GM12864 (cell line): ENCODE measurements at places on chromosomes 7 and 10.

GRCh38 chr7:85688712-85689111, 501.9 kb upstream of the SEMA3D start:
- DNase-seq = no peak

GRCh38 chr7:108234971-108235450, 104.8 kb upstream of the LAMB4 start:
- no peak for DNase-seq

- DNase-seq = no peak
Measured at GRCh38 chr7:37074370-37074769, 350.1 kb upstream of the AOAH start.

DNA sequence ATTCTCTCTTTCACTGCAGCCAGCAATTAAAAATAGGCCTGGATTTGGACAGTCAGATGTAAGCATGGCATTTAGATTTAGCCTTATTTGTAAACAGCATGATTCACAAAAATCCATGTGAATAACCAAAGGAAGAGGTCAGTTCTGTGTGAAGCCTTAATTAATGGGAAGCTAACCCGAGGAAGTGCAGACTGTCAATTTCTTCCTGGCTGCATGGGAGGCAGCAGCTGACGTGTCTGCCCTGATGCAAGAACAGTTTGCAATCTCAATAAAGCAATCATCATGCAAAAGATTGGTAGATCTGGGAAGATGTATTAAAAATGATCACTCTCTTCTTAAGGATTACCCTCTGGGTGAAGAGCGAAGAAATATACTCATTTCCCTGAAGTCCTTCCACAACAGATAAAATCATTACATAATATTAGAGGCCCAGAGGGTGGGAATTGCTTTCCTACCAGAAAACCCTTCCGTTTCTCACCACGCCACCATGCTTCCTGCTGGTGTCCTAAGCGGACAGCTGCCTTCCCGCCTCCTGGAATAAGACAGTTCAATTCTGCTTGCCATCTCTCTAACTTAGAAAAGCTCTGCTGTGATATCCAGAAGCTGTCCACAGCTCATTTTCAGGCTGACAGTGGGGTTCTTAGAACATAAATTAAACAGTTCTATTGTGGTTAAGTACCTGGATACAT, 526.7 kb upstream of the NRP1 start:
- no peak for DNase-seq

DNA sequence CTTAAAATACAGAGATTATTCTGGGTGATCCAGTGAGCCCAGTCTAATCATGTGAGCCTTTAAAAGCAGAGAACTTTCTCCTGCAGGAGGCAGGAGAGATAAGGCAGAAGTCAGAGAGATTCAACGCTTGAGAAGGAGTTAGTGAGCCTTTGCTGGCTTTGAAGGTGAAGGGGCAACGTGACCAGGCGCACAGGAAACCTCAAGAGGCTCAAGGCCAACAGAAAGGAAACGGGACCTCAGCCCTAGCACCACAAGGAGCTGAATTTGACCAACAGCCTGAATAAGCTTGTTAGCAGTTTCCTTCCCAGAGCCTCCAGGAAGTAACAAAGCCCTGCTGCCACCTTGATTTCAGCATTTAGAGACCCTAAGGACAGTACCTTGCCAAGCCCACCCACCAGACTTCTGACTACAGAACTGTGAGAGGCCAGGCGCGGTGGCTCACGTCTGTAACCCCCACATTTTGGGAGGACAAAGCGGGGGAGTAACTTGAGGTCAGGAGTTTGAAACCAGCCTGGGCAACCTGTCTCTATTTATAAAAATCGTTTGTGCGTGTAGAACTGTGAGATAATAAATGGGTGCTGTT, 87.3 kb upstream of the KAT6B start:
- DNase-seq = peak; percentile 91

DNA sequence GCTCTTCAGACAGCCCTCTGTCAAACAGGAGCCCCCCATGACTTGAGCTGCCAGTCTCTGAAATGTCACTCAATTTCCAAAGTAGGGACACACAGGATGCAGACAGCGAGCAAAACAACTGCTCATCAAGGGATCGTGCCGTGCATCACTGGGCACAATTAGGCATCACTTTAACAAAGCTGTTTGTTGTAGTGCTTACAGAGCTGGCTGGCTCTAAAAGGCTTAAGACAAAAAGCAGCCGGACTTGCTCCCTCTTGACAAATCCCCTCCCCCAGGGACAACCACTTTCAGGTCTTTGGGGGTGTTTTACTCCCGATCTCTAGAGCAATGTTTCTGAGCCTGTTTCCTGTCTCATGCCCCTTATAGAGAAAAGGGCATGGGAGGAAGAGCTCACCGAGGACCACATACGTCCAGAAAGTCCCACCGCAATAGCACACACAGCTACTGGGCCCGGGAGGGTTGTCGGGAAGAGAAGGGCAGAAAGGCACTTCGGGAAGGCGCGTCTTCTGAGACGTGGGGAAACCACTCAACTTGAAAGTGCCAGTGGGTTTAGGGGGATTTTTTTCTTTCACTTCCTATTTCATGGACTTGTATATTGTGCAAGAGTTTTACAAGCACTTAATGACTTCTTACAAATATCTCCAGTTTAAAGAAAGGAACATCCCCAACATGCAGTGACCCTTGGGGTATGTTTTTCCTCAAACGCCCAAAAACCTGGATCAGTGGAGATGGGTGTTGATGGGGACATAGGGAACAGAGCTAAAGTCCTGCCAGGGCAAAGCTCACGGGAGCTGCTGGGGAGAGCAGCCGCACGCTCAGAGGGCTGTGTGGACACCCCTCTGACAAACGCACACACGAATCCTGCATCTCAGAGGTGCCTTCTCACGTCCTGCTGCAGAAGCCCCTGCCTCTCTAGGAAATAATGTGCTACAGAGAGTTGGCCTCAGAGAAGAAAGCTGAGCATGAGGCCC, 27.1 kb downstream of the LRRC20 start:
- peak; percentile 82 for DNase-seq

DNA sequence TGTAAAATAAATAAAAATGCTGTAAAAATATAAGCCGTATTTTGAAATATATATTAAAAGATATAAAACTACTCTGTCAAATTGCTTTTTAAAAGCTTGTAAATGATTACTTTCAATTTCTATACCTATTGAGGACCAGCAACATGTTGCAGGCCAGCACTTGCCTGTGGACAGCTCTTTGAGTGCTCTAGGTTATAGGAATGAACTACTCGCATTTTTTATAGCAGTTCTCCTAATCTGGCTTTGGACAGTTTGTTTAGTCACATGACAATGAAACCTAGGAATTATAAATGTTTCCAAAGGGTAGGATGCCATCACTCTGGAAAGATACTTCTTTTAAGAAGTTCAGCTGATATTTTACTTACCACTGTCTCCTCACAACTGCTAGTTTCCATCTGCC, 117.7 kb upstream of the PTPRZ1 start:
- DNase-seq = no peak

DNA sequence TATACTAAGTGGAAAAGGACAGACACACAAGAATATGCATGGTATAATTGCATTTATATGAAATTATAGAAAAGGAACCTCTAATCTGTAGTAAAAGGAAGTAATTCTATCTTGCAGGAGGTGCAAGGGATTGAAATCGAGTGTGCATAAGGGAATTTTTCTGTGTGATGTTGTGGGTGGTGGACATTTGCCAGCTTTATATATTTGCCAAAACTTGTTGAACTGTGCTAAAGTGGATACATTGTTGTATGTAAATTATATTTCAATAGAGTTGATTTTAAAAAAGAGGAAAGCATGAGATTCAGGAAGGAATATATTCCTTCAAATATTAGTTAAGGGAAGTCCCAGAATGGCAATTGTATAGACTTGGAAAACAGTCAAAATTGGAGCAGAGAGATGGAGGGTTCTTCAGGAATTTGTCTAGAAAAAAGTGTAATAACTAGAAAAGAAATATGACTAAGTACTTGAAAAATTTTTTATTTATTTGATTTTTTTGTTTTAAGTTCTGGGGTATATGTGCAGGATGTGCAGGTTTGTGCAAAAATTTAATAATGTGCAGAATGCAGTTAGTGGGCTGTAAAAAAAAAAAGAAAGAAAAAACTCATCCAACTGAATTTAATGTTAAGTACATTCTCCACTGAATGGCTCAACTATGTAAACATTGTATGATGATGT, 96.1 kb downstream of the ARL4A start:
- DNase-seq = no peak

GRCh38 chr7:22138106-22138505, 192.4 kb upstream of the CDCA7L start:
- DNase-seq = no peak

DNA sequence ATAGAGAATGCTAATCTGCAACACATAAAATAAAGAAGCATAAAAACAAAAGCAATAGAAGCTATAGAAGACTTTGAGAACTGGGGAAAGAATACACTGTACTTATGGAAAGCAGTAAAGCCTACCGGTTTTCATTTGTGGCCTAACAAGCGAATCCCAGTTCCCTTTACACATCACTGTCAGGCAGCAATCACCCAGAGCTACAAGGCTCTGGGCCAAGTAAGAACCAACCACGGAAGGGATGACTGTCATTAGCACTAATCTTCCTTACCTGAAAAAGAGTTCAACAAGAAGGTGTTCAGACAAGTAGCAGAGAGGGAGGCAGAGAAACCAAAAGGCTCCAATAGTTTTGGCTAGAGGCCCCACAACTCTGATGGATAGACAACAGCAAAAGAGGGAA, 15.0 kb downstream of the CCDC6 start:
- no peak for DNase-seq

DNA sequence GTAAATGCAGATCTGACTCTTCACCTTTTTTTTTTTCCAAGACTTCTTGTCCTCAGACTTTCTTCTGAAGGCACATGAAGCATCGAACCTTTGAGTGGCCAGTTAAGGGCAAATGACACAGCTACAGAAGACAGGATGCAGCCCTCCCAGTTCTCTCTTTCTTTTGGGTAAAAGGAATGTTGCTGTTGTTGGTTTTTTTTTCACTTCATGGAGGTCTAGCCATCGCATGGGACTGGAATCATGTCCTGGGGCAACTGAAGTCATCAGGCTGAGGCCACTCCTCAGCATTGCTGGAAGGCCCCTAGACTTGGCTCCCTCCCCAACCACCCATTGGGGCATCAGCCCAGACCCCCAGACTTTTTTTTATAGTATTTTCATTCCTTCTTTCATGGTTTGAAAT, 896.5 kb downstream of the SORCS1 start:
- DNase-seq = no peak

GRCh38 chr10:34089253-34089652, 725.8 kb downstream of the PARD3 start:
- DNase-seq = no peak

GRCh38 chr7:25565002-25565401, 336.7 kb upstream of the NPVF start:
- no peak for DNase-seq

- DNase-seq = no peak
Measured at GRCh38 chr10:47009215-47009838, 98.1 kb downstream of the PTPN20 start.

DNA sequence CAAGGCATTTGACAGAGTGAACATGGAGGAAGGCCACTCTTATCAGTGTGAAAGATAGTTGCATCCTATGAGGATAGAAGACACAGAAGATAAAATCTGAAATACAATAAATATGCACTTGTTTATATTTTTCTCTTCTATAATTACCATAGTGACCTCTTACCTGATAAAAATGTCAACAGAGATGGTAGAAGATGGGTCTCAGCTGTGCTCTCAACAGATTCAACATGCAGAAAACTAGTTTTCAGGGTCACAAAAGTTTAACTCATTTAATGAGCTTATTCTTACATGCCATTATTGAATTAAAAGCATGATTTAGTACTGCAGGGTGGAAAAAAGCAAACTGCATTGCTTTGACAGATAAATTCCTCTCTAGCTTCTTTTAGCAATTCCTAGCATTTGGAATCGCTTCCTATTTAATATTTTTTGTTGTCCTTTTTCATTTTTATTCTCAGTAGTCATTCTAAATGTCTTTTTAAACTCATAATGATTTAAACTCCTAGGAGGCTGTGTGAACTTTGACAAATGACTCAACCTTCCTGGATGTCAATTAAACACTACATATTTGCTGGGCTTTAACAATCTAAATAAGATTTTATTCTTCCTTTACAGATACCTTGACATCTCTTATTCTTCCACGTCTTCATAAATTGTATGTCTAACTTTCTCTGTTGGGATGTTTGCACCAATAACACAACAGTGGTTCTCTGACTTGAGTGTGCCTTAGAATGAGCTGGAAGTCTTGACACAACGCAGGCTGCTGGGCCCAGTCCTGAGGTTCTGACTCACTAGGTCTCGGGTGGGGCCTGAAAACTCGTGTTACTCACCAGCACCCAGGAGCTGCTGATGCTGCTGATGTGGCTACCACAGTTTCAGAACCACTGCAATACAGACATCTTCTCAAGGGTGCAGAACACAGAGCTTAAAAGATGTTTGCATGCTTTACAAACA, 565.5 kb upstream of the IGFBP3 start:
- DNase-seq = no peak

DNA sequence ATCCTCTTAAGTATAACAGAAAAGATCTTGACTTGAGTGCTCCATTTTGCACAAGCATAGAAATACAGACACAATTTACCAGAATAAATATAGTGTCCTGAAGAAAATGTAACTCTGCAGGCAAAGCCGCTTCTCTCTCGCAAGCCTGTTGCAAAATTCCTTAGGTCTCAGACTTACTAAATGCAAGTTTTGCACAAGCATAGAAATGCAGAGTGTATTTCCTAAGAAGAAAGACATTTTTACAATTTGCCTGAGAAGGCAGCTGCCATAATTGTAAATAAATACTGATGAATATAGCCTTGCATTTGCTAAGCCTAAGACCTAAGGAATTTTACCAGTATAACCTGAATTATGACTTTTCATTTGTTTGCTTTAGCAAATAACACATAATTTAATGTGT, 67.1 kb downstream of the AGMO start:
- DNase-seq = no peak

- no peak for DNase-seq
Measured at GRCh38 chr7:82376739-82377138, 66.8 kb downstream of the CACNA2D1 start.

GRCh38 chr10:69385454-69386350, 31.0 kb downstream of the TACR2 start:
- DNase-seq = no peak

DNA sequence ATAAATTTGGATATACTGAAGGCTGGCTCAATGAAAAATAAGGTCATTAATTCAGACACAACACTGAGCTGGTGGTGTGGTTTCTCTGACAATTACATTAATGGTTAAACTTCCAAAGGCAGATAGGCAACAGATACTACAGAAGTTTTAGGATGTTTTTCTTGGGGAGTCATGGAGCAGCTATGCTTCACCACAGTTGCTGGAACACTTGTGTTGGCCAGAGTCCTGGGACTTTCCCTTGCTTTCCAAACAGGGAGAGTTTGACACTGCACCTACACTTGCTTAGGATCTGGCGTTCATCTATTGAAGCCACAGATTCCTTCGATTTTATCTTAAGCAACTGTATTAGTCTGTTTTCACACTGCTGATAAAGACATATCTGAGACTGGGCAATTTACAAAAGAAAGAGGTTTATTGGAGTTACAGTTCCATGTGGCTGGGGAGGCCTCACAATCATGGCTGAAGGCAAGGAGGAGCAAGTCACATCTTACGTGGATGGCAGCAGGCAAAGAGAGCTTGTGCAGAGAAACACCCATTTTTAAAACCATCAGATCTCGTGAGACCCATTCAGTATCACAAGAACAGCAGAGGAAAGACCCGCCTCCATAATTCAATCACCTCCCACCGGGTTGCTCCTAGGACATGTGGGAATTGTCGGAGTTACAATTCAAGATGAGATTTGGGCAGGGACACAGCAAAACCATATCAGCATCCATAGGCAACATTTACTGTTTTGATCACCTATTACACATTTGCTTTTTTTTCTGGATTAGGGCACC, 27.8 kb upstream of the TMEM178B start:
- no peak for DNase-seq
